ENCODE measurements at places on chromosomes 7 and 10.

- no peak for DNase-seq
These were observed 107.4 kb upstream of the GLCCI1 start for GRCh38 chr7:7861211-7861633.

DNA sequence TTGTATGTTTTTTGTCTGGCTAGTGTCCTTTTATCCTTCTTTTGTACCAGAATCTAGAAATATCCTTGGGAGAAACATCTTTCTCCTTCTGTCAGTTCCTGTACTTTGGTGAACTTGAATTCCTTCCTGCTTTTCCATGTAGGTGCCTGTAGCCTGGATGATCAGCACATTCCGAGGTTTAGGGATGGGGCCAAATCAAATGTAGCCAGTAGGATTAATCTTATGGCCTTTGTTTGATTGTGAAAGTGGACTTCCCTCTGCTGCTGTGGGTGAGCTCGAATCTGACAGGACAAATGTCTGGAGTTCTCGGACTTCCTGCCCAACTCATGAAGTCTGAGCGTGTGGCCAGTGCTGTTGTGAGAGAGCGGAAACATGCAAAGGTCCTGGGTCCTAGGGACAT, 33.2 kb upstream of the NAMPT start:
- DNase-seq: no peak

DNA sequence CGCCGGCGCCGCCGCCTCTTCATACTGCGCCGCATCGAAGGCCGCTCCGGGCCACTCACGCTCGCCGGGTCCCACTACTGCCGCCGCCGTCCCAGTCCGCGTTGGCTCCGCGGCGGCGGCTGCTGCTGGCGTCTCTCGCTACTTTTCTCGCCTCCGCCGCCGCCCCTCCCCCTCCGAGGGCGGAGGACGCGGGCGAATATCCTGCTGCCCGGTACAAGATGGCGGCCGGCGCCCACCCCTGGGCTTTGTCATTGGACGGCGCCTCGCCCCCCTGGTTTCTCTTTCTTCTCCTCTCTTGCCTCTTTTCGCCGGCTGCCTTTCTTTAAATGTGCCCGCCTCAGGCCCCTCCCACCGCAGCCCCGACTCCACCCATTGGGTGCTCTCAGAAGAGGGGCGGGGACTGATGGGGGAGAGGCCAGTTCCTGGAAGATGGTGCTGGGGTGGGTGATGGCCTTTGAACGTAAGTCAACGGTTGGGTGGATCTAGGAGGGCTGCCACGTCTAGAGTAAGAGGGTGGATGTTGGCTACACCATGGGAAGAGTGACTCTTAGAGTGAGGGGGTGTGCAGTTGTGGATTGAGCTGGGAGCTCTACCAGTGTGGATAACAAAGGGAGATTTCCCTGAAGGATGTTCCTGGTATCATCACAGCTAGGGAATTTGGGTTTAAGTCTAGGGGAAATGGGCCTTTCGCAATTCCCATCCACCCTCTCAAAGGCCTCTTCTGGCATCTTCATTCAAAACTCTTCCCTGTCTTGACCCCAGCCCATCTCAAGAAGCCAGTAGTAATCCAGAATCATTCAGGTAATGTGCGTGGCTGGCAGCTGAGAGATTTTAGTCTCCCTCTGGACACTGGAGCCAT, at the start of gene CCDC71L:
Gene CCDC71L (minus strand): TSS at position 297 of the 859 bp plus-strand sequence. CDS start 262 bp downstream, at position 35.
- peak; percentile 82 for DNase-seq

DNA sequence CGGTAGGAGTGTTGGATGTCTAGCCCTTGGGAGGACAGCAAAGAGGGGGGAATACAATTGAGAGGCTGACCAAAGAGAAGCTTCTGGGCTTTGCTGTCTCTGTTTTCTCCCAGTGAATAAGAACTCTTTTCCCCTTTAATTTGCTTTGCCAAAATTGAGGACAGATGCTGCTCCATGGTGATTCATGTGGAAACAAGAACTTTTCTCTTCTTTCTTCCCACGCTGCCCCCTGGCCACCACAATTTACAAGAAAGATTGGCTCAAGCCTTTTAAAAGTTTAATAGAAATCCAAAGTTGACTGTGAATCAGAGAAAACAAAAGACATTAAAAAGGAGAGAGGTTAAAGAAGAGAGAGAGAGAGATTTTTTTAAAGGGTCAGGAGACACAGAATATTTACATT, 49.0 kb downstream of the PRR15 start:
- no peak for DNase-seq

GRCh38 chr7:37504801-37505200, 56.1 kb upstream of the ELMO1 start:
- no peak for DNase-seq

GRCh38 chr10:79069325-79070080, 737 bp downstream of the ZMIZ1 start:
- DNase-seq: no peak

GRCh38 chr7:1242256-1242605, 9.6 kb downstream of the UNCX start:
- DNase-seq: no peak

GRCh38 chr7:618539-619367, 99.1 kb upstream of the PDGFA start:
- no peak for DNase-seq

GRCh38 chr10:91418416-91418815, 8.3 kb downstream of the HECTD2 start:
- DNase-seq: no peak

- no peak for DNase-seq
These were observed 75.4 kb upstream of the SLC13A1 start for GRCh38 chr7:123275036-123275753.

GRCh38 chr7:148991536-148991935, 36.8 kb downstream of the PDIA4 start:
- DNase-seq: no peak

- no peak for DNase-seq
These were observed 7.9 kb upstream of the SLK start for GRCh38 chr10:103958996-103959395.

- DNase-seq: no peak
These were observed 98.5 kb downstream of the PHTF2 start for GRCh38 chr7:77897004-77897547.

DNA sequence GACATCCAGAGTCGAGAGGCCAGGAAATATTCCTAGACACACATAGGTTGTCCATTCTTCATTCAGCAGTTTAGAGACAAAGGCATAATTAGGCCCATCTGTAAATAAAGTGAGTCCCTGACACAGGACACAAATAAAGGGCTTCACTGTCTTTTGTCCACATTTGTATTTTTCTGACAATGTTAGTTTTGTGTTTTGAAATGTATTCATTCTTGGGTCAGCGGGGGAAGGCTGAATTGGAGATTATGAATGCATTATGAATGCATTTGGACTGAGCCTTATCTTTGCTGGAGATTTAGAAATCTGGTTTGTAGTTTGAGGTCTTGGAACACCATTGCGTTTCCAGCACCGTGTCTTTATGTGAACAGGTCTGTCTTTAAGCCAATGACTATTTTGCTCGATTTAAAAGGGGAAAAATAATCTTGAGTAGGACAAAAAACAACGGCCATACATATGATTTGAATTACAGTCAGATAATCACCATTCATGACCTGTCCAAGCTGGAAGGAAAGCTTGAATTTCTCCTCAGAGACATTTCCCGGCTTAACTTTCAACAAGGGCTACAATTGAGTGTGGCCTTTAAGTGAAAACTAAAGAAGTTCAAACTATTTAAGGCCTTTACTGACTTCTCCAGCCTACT, 334.8 kb downstream of the WDR11 start:
- DNase-seq: no peak

DNA sequence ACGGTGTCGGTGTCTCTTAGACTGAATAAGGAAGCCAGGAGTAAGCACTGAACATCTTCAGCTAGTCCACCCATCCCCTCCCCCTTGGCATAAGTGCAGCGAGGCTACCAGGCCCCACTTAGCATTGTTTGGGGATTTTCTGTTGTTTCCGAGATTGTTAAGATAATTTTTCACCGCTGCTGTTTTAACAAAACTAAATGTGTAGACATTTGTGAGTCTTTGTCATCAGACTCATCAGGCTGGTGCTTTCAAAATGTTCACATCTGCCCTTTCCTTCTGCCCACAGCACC, 21.0 kb upstream of the GOT1 start:
- no peak for DNase-seq

- no peak for DNase-seq
These were observed 9.5 kb downstream of the CISD1 start for GRCh38 chr10:58278274-58278961.

GRCh38 chr7:45592230-45592991, 18.2 kb downstream of the ADCY1 start:
- no peak for DNase-seq

DNA sequence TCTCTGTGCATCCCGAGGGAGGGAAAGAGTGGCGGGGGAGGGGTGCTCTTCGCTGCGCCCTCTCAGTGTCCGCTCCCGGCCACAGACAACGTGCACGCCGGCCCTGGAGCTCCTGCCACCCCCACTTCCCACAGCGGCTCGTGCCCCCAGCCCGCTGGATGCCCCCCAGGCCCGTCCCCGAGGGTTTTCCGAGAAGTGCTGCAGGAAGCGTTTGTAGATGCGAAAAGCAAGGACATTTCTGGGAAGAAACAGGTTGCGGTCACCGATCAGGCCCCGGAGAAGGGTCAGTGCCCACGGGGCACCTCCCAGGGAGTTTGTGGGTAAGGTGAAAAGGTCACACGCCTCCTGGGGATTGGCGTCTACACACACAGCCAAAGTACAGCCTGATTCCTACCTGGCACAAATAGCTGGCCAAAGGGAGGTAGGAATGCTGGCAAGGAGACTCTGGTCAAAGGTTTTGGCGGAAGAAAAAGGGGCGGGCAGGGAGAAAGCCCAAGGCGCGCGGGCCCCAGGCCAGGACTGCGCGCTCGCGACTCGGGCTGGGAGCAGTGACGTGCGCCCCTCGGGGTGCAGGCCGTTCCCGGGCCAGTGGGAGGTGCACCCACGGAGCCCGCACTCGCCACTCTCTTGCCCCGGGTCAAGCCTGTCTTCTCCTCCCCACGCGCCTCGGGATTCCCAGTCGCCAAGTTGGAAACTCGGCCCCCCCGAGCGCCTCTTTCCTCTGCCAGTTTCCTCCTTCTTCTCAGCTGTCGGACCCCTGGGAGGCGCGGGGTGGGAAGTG, 1.5 kb upstream of the NRP1 start:
- no peak for DNase-seq

- DNase-seq: no peak
These were observed 64.2 kb downstream of the CFAP46 start for GRCh38 chr10:132878091-132878729.

DNA sequence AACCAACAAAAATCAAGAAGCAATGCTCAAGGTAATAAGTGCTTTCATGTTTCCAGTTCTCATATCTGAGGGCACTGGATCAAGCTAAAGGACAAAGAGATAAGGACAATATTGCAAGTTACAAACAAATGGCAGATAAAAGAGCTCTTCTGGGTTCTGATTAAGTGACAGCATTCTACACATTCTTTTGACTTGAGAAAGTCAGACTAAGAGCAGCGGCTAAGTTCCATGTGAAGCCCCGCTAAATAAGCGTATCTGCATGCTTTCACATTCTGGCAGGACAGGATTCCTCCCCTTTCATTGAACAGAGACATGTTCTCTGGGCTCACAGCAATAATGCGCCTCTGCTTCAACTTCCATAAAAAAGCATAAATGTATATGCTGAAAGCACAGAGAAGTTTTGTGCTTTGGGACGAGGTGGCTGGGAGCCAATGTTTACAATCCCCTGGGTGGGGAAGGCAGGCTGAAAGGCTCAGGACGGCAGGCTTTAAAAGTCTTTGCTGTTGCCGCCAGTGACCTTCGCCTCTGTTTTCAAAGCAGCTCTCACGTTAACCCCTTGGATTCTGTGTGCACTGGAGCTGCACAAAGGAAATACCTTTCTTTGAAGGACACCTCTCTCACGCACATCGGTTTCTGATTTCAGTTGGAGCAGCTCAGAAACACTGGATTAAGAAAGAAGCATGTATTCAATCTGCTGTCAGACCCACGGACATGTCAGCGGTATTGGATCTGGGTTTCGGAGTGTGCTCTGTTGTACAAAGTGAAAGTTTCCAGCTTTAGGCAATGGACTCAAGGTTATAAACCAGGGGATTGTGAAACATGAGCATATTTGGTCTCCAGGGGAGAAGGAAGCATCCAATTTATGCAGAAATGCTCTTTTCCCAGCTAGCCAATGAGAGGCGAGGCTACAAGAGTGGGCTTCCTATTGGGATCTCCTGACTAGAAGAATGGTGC, 105.4 kb upstream of the FAM133B start:
- no peak for DNase-seq

- no peak for DNase-seq
These were observed 157.2 kb upstream of the KAT6B start for GRCh38 chr10:74669210-74669609.

DNA sequence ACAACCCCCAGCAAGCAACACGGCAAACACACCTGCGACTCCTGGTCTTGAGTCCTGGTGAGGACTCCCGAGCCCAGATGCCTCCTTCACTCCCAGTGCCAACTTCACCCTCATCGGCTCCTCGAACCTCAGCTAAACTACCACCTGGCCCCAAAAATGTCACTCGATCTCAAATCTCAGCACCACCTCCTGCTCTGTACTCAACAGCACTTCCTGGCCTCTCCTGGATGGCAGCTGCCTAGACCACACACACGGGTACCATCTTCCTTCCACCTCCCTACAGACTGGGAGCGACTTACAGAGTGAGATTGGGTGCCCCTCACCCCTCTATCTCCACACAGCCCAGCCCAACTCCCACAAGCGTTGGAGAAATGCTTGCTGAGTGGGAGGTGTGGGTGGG, 123.9 kb upstream of the MGMT start:
- no peak for DNase-seq

- DNase-seq: no peak
These were observed 35.3 kb downstream of the LRRC72 start for GRCh38 chr7:16561943-16562342.

Measured in stimulated activated CD8-positive, alpha-beta memory T cell treated with anti-CD3 and anti-CD28 coated beads, Interleukin-4, amount 100 ng/mL, for 1 hour (primary cell).